ENCODE measurements at places on chromosomes 6 and 20. TPM values are rescaled to one million over a fixed set of nuclear protein-coding genes. Genes with fewer than 3 reads are reported as not detected.

WFDC5 gene
- not detected for total RNA-seq

BMP2 gene
- 25.5 TPM for total RNA-seq

NT5E gene
- total RNA-seq, result 29.5 TPM

DNA sequence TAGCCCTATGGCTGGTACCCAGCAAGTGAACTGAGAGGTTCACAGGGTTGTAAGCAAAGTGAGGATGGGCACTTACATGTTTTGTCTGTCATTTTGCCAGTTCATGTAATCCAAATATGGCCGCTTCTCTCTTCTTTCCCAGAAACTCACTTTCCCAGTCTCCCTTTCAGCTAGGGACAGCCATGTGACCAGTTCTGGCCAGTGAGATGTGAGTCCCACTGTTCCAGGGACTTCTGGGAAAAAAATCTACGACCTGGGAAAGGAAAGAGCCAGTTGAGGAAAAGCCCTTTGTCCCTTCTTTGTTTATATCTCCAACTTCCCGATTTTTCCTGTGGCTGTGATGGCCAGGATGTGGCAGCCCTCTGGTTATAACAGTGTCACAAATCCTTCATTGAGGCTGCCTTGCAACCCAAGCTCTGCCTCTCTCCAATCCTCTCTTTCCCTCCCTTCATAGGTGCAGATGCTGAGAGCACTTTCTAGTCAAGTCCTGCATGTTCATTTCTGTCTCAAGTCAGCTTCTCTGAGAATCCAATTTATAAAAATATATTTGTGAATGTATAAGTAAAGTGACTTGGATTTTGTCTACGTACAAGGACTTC is 148.6 kb upstream of the ZFP64 start:
- no peak for DNase-seq

DNA sequence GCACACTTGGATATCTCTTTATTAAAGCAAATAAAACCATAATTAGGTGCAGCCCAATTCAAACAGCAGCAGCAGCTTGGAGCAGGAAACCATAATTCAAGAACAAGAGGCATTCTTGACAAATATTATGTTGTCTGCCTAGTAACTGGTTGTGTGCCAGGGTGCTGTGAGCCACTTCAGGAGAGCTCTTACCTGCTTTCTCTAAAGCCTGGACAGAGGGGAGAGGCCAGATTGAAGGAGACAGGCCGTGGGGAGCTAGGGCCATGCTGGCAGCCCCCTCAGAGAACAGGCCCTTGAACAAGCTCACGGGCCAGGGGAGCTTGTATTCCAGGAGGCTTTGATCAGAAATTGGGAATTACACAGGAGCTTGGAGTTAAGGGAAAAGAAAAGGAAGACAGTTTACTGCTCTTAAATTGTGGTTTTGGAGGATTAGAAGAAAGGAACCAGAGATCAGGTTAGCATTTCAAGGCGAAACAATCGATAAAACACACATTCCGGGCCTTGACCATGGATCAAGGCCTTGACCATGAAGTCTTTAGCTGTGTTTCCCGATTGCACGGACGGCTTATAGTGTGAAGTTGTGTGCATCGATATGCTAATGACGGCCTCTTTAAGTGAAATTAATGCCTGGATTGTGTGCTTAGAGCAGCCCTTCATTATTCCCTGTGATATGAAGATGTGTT is 69.8 kb upstream of the NKX2-2 start:
- DNase-seq, result no peak

DNA sequence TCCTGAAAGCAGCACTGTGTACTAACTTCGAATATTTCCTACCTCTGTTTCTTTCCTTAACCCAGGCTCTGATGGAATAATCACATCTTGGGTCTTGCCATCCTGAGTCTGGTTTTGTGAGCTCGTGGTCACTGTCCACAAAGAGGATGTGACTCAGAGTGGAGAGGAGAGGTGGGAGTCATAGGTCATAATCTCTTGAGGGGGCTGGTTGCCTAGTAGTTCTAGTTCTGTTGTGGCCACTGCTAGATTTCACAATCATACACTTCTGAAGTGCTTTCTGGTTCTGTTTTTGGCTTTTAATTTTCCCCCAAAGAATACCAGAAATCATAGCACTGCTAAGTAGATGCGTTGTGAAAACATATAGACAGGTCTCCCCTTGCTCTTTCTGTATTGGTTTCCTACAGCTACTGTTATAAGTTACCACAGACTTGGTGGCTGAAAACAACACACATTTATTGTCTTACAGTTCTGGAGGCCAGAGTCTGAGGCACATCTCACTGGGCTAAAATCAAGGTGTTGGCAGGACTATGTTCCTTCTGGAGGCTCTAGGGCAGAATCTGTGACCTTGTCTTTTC is 102.8 kb downstream of the NRSN1 start:
- no peak for DNase-seq

DNA sequence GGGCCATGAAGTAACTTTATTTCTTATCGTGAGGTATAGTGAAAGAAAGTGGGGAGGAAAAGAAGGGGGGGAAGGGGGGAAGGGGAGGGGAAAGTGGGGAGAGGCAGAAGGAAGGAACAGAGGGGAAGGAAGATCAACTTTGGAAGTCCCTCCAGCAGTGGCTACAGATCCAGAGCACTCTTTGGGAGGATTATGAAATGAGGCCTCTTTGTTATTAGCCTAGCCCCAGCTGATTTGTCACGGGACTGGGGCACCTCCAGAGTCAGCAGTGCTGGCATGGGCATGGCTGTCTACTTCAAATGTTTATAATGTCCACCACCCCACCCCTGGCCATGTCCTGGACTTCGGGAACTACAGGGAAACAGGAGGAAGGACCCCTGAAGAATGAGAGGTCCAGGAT is 7.6 kb downstream of the MOCS1 start:
- DNase-seq, result no peak

GRCh38 chr6:31035862-31036497 is 25.7 kb downstream of the MUC22 start:
- DNase-seq, result no peak

DNA sequence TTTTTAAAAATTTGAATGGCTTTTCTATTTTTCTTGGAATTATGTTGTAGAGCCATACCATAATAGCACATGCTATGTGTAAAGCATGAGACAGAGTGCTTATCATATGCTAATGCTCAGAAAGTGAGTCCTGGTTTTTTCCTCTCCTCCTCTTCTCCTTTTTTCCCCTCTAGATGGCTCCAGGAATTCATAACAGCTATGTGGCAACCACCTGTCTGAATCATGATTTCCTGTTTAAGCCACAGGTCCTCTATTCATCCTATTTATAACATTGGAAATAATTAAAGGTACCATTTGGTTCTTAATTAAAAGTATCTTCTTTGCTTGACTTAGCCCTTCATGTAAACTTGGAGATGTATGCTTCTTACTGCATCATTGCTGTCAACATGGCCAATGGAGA is 260.0 kb upstream of the MAP3K7 start:
- no peak for DNase-seq

DNA sequence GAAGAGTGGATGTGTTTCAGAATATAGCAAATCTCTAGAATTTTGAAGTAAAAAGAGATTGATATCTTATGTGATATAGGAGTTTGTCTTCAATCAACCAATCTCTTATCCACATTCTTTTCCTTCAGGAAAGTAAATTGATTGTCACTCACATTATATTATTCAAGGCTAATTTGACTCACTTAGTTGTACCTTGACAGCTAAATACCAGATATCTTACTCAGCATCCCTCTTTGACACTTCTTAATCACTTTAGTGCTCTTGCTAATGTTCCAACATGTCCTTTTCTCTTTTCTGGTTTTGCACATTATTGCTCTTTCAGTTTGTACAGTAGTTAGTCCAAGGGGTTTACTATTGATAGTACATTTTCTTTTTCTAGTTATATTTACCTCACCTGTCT is 286.9 kb upstream of the PTCHD4 start:
- DNase-seq, result no peak

GRCh38 chr6:36913082-36913481 is 27.3 kb downstream of the C6orf89 start:
- no peak for DNase-seq

Measured in tibial nerve (tissue), 4 donors.